Fibroblast of upper back skin (primary cell): ENCODE measurements at places on chromosomes 1 and 21.

- peak; percentile 99 for DNase-seq
These were observed 43.0 kb downstream of the SLC9A1 start for GRCh38 chr1:27111626-27112573.

GRCh38 chr1:3763351-3764125 lies 9.0 kb upstream of the SMIM1 start:
- DNase-seq, result no peak

GRCh38 chr1:36734356-36734755 lies 251.6 kb upstream of the CSF3R start:
- DNase-seq, result no peak

GRCh38 chr1:198116069-198116468 lies 40.7 kb upstream of the NEK7 start:
- no peak for DNase-seq

DNA sequence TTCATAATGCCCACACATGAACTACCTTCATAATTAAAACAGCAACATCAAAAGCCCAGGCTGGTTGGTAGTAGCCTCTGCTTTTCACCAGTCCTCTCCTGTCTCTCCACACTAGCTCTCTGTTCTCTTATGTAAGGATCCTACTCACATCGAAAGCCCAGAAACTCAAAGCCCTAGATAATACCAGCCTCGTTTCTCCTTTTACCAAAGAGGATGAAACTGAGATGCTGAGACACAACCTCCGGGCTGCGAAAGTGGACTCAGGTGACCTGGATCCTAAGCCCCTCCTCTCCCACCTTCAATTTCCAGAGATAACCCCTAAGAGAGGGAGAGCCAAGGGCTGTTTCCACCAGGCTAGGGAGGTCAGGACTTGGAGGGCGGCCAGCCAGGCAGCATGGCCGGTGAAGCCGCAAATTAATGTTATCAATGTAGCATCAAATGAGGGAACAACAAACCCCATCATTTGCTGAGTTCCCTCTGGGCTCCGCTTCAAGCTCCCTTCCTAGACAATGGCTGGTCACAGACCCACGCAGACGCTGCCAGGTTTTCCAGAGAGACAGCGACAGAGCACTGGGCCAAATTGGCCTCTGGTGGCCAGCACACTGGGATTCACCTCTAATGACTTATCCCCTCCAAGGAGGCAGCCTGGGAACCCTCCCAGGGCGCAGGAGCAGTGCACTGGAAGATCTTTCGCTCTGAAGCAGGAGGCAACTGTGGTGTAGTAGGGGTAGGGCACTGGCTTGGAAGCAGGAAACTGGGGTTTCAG lies 20.7 kb upstream of the STMN1 start:
- no peak for DNase-seq
